ENCODE measurements at places on chromosomes 2 and 18.
A peak's percentile ranks its signal among the peaks of the same experiment; 100 is the strongest.

GRCh38 chr2:31886700-31887099, 124.1 kb downstream of the MEMO1 start:
- DNase-seq = no peak

- DNase-seq = peak; percentile 23
These were observed at the start of gene DOK6 for GRCh38 chr18:69400253-69400975. Gene DOK6, plus strand, starts transcription at chr18:69400888.

- DNase-seq = peak; percentile 81
These were observed 84.8 kb upstream of the POU3F3 start for GRCh38 chr2:104769096-104769495.

- no peak for DNase-seq
These were observed 60.0 kb upstream of the TEX51 start for GRCh38 chr2:126838716-126838985.

DNA sequence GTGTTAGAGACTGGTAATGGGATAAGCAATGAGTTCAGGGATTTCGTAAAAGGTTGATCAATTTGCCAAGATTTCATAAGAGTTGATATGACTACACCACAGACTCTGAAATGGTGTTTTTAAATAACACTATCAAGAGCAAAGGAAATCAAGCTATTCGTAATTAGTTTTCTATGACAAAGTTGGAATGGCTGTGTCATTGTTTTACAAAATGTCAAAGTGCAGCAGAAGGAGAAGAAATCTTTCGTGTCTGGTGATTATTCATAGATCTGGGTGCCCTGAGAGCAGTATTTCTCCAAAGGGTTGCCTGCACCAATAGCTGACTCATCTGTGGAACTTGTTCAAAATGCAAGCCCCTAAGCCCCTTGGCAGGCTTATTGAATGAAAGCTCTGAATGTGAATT, 70.1 kb downstream of the NABP1 start:
- DNase-seq = no peak

DNA sequence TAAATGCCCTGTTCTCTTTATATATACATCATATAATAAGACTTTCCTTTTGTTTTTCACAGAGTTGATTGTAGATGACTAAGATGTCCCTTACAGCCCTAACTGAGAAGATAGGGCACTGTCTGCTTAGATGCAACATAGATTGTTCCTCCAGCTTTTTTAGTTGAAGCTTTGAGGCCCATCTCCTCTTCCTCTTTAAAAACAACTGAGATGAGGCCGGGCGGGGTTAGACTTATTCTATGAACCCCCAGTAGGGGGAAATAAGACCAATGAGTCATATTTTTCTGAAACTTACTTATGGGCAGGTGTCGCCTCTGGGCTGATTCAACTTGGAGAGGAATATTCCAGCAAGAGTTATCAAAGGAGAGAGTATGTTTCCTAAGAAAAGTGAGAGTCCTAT, 84.6 kb downstream of the FBXO15 start:
- no peak for DNase-seq

DNA sequence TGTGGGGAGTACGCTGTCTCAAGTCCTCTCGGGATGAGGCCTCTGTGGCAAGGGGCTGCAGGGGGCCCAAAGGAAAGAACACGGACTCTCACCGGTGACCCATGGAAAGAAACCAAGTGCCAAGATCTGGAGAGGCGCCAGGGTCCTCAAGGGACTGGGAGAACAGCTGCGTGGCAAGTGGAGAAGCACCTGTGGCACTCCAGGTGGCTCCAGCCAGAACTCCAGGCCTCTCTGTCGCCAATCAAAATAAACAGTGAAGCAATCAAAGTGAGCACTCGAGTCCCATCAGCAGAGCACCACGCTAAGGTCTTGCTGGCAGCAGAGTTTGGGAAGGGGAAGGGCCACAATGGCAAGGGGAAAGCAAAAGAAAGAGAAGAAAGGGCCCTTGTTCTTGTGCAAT, 54.7 kb downstream of the BCL2 start:
- DNase-seq = no peak

DNA sequence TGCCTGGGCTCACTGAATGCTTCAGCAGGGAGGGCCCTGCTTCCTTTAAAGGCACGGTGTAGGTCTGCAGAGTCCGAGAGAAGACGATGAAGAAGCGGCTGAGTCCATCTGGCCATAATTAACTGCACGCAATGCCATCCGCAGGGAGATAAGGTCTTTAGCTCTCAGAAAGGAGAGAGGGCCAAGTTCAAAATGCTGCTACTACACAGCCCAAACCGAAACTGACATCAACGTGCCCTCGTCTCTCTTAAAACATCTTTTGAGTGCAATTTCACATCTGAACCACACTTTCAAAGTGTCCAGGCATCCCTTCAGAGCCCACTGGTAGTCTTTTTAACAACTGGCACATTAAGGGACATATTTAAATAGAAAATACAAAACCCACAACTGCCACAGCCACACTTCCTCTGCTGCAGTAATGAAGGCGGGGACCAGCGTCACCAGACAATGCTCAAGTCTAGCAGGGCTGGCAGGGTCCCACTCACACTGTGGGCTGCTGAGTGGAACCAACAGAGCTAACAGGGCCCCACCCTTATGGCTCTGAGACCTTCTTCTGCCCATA, 35.8 kb downstream of the ST3GAL5 start:
- no peak for DNase-seq

DNA sequence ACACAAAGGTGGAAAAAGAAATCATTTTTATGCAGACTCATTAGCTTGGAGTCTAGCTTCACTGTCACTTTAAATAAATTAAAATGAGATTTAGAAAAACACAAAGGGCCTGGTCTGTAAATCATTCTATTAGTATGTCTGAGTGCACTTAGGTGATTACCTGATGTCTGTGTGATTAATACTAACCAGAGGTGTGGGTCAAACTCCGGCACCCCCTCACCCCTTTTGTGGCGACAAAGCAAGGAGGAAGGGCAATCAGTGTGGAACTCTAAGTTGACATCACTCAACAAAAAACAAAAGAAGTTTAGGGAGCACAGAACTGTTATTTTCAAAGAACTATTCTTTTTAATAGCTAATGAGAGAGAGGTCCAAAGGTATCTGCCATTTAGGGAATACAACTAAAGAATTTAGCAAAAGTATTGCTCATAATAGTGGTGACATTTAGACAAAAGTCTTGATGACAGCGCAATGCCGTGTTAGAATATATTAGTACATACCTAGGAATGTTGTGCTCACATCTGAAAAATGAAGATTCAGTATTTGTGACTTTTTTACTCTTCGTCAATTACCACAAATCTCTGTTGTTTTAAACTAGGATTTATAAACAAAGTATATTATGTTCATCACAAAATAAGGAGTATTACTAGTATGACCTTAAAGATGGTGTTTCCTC, 66.3 kb downstream of the ZEB2 start:
- DNase-seq = no peak

DNA sequence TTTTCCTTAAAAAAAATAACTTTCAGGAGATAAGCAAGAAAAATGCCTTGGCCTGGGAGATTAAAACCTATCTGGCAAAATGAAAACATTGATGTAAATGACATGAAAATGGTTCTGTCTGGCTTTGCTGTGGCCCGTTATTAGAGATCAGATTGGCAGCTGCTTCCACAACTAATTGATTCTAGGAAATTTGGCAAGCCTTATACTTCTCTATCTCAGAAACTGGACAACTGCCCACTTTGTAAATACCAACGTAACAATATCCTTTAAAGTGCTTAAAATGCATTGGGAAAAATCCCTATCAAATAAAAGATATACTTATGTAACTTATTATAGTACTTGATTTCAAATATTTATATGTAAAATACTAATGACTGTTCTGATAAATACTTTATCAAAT, 14.2 kb upstream of the SKA1 start:
- DNase-seq = no peak

DNA sequence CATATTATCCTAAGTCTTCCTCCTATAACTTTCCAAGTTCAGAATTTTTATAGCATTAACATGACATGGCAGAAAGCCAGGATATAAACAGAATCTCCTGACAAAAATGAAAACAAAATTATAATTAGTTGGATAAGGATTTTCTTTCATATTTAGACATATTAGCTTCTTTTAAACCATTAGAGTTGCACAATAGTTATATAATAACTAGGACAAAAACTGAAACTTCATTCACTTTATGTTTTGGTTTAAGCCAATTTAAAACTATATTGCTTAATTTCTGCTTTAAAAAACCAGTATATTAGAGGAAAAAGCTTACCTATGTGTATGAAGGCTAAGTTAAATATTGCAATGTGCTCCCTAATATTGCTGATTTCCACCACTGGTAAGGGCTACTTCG, 254.8 kb downstream of the GPD2 start:
- no peak for DNase-seq

- DNase-seq = no peak
These were observed 96.2 kb downstream of the TANC1 start for GRCh38 chr2:159064446-159065301.

DNA sequence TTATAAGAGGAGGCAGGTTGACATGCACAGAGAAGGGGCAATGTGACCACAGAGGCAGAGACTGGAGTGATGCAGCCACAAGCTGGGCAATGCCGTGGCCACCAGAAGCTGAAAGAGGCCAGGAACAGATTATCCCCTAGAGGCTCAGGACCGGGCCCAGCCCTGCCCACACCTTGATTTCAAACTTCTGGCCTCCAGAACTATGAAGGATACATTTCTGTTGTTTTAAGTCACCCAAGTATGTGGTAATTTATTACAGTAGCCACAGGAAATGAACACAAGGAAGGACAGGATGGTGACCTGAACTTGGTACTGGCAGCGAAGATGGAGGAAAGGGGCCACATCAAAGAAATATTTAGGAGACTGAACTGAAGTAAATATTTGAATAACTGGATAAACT, 66.8 kb upstream of the RIOK3 start:
- DNase-seq = no peak

DNA sequence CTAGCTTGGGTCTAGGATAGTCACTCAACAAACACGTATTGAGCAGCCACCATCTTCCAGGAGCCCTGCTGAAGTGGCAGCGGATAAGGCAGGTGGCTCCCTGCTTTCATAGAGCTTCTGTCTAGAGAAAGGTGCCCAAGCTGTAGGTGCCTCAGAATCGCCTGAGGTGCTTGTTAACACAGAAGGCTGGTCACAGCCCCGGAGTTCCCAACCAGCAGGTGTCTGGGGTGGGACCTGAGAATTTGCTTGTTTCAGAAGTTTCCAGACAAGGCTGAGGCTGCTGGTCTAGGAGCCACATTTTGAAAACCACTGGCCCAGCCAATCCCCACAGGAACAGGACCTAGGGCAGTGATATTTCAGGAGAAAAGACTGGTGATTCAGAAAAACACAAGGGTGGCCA, 45.3 kb upstream of the SMAD7 start:
- no peak for DNase-seq

- no peak for DNase-seq
These were observed 142.2 kb downstream of the EPHA4 start for GRCh38 chr2:221429741-221430491.

DNA sequence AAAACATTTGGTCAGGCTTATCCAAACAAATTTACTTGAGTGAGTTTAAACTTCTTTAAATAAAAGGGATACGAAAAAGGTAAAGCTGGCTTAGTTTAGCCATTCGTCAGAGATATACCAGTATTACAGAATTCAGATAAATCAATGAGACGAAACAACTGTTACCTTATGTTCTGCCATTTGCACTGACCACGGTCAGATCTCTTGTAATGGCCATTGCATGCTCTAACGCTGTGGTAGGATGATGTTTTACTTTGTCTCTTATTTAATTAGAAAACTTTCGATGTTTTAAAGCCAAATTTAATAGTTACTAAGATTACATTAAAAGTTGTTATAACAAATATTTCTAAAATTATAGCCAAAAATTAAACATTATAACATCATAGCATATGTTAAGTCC, 1.5 kb downstream of the C18orf54 start:
- DNase-seq = no peak

DNA sequence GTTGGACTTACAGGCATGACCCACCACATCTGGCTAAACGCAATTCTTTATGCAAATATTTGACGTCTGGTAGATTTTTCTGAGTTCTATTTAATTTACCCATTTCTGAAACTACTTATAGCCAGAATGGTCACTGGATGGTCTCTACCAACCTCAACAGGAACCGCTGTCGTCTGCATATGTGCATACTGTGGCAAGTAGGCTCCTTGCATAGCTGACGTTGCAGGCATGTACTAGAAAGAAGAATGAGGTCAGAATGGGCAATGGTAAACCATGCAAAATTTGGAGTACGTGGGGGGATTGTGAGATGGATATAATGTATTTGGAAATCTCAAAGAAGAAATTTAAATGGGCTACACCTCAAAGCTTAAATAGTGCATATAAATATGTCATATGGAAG, 77.1 kb upstream of the ITGB6 start:
- no peak for DNase-seq

DNA sequence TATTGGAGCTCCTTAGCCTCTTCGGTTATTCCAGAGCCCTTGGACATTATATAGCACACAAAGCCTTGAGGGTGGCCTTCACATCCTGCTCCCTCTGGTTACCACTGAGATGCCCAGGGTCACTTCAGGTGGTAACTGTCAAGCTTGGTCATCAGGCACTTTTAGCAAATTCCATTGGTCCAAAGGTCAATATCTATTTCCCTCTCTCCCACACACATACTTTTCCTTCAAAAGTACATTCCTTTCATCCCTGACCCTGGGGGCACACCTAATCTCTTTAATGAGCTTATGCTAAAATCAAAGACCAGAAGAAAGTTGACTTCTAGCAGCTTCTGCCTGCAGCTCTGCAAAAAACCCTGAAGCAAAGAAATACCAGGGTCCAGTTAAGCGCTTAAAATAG, 172.0 kb upstream of the NRP2 start:
- no peak for DNase-seq

DNA sequence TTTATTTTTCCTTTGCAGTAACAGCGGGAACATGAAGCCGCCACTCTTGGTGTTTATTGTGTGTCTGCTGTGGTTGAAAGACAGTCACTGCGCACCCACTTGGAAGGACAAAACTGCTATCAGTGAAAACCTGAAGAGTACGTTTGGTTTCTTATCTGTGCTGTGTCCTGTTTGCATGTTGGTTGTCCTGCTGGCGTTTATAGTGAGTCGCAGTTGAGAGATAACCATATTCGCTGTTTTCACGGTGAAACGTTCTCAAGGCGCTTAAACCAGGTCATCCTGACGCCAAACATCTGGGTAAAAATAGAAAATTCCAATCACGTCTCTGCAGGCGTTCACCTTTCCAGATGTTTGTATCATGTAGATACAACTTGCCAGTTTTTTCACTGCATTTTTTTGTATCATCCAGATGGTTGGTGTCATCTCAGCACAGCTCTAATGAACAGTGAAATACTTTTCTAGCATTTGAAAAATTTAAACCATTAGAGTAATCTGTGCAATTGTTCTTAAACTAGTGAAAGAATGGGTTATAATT, 21.2 kb downstream of the CLUL1 start:
- DNase-seq = no peak

GRCh38 chr2:85062565-85062964, 70.6 kb upstream of the TCF7L1 start:
- no peak for DNase-seq

GRCh38 chr2:3325458-3326181, 52.0 kb downstream of the EIPR1 start:
- DNase-seq = no peak

Measured in non-pigmented ciliary epithelial cell (primary cell).